ENCODE measurements at places on chromosomes 3 and 15.

GRCh38 chr3:156356537-156357363 is 198.2 kb downstream of the SSR3 start:
- DNase-seq: no peak

- DNase-seq: no peak
Observed at GRCh38 chr3:86234506-86235254, 756.3 kb downstream of the VGLL3 start.

- no peak for DNase-seq
Observed at GRCh38 chr15:42360535-42361112, 1.3 kb downstream of the CAPN3 start.

DNA sequence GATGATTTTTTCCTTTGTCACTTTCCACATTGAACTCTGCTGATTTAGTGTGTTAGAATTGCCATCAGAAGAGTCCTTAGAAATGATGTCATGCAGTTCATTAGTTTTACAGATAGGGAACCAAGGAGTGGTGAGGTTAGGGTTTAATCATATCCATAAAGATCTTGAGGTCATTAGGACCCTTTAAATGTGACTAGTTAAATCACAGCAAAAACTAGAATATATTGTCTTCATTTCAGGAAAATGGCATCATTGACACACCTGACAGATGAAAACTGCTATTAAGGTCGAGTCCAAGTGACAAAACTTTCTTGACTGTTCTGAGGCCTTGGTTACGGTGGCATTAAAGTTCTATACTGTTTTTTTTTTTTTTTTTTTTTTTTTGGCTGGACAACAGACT is 50.5 kb downstream of the MBNL1 start:
- peak; percentile 19 for DNase-seq

GRCh38 chr3:131447349-131447748 is 55.4 kb downstream of the MRPL3 start:
- no peak for DNase-seq

DNA sequence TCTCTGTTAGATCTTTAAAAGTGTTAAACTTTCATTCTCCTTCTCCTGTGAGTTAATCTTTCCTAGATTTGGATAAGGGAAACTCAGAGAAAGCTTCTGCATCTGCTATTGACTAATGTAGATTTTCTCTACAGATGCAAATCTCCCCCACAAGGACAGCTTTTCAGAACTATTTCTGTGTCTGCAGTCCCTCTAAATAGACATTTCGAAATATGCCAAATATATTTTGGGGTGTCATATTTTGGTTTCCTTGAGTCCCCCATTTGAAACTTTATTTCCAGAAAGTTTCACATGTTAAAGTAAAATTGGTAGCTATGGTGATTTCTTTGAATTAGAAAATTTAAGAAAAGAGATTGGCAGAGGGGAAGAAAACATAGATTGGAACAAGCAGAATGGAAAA is 852.3 kb upstream of the ALCAM start:
- no peak for DNase-seq

GRCh38 chr15:89358435-89358754 is 23.8 kb upstream of the POLG start:
- DNase-seq: no peak

GRCh38 chr3:25783661-25784512 is 644 bp upstream of the NGLY1 start:
- no peak for DNase-seq

DNA sequence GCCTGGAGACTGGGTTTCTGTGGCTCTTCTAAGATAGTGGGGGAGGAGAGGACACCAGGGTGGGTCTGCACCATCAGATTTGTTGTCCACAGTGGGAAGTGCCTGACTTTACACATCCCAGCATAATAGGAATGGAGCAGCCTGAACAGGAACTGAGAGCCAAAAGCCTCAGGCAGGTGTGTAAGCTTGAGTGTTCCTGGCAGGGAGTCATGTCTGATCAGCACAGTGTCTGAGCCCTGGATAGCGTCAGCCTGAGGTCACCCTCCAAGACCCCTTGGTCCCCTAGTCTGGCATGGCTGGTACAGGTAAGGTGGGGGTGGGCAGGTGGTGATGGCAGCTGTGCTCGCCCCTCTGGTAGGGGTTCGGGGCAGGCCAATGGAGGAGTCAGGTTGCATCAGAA is 20.2 kb downstream of the INSYN1 start:
- DNase-seq: no peak

- DNase-seq: no peak
Observed at GRCh38 chr15:90095521-90095959, 6.7 kb downstream of the IDH2 start.

DNA sequence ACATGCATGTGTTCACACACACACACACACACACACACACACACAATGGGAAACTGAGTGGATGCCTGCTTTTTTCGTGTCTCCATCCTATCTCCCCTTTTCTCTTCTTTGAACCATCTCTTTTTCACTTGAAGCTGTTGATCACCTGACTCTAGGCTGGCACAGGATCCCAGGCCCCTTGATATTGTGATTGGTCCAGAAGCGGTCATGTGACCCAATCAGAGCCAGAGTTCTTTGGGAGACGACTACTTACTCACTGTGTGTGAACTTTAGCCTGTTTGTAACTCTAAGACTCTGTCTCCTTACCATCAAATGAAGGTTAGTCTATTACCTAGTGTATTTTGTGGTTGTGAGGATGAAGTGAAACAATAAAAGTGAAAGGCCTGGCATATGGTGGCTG is 172.9 kb downstream of the ADAMTS9 start:
- no peak for DNase-seq

GRCh38 chr3:153146191-153147053 is 15.6 kb upstream of the RAP2B start:
- no peak for DNase-seq

DNA sequence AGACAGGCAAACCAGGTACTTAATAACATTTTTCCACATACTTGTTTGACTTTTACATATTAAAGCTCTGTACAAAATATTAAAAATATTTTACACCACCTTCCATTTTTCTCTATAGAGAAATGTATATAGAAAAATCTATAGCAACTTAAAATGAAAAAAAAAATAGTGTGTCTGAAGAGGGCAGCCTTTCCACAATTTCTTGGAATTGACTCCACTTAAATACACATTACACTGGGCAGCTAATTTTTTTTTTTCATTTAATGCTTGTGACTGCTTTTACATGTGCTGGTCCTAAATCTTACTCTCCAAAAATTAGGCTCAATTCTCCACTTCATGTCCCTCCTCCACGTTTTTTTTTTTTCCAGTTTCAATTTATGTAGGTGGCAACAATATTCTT is 427.0 kb upstream of the RBMS3 start:
- DNase-seq: no peak

GRCh38 chr3:140942221-140943104 is 827 bp downstream of the SLC25A36 start:
- peak; percentile 78 for DNase-seq

DNA sequence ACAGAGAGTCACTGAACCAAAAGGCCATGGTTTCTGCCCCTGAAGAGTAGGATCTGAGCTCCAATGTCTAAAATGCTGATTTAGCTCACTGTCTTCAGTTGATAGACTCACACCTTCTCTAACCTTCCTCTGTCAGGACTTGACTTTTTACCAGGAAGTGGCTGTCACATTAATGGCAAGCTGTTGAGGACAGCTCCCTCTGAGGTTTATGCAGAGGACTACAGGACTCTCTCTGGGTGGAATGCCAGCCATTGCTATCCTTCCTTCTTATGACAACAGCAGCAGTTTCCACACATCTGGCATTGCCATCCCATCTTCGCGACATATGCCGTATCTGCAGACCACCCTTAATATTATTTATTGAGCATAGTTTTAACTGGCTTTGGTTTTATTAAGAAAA is 103.8 kb upstream of the PRICKLE2 start:
- DNase-seq: no peak

DNA sequence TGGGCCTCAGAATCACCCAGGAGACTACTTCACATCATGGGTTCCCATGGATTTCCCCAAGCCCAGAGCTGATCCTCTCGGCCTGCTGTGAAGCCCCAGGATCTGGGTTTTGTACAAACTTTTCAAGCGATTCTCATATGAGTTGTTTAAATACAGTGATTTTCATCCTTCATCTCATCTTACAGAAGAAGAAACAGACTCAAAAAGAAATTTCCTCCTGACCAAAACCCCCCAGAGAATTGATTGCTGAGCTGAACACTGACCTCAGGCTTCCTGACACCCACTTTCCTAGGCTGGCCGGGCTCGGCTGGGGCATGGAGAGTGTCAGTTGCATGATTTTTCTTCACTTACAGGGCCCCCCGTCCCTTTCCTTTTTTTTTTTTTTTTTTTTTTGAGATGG is 60.3 kb downstream of the BDH1 start:
- no peak for DNase-seq

- no peak for DNase-seq
Observed at GRCh38 chr3:46097691-46098241, 70.5 kb upstream of the XCR1 start.

GRCh38 chr15:80736560-80736959 is 41.5 kb downstream of the ABHD17C start:
- no peak for DNase-seq

- DNase-seq: no peak
Observed at GRCh38 chr15:78049691-78050440, 27.6 kb downstream of the TBC1D2B start.

DNA sequence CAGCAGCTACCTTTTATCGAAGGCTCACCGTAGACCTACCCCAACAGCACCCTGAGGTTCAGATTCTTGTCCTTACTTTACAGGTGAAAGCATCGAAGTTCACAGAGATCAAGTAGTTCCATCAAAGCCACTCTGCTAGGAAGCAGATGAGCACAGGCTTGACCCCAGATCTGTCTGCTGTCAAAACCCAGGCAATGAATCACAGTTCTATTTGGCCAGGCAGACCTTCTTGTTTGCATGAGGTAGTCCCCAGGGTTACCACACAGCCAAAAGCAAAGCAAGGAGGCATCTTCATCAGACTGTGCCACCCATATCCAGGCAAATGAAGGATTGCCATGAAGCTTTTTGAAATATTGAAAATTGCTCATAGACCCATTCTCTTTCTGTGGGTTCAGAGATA is 33.0 kb downstream of the HES1 start:
- no peak for DNase-seq

- no peak for DNase-seq
Observed at GRCh38 chr3:105144837-105145236, 221.9 kb upstream of the ALCAM start.

DNA sequence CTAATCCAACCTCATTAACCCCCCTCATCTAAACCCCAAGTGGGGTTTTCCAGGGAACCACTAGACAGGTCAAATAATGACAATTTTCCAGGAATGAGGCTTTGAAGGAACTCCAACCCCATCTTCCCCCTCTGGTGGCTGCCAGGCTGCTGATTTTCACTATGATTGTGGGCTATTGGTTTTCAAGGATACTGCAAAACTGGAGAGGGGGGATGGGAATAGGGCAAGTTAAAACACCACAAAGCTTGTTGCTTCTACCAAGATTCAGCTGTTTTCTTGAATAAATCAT is 10.4 kb upstream of the ZNF662 start:
- no peak for DNase-seq

GRCh38 chr15:74434263-74435136 is 742 bp upstream of the SEMA7A start:
- DNase-seq: no peak

- DNase-seq: no peak
Observed at GRCh38 chr3:51280176-51280575, 104.9 kb upstream of the MANF start.

- no peak for DNase-seq
Observed at GRCh38 chr3:77407441-77407840, 367.5 kb downstream of the ROBO2 start.

DNA sequence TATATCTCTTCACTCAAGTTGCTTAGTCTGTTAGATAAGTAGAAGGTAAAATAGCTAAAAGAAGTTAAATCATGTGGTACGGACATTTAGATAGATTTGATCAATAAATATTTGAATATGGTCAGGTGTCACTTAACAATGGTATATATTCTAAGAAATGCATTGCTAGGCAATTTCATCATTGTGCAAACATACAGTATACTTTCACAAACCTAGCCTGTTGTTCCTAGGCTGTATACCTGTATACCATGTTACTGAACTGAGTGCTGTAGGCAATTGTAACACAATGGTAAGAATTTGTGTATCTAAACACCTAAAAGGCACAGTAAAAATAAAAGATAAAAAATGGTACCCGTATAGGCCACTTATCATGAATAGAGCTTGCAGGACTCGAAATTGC is 112.8 kb upstream of the CGNL1 start:
- DNase-seq: no peak

GRCh38 chr15:100383302-100384107 is 41.7 kb upstream of the ADAMTS17 start:
- no peak for DNase-seq

GRCh38 chr3:188680189-188680588 is 491.6 kb upstream of the TPRG1 start:
- no peak for DNase-seq

DNA sequence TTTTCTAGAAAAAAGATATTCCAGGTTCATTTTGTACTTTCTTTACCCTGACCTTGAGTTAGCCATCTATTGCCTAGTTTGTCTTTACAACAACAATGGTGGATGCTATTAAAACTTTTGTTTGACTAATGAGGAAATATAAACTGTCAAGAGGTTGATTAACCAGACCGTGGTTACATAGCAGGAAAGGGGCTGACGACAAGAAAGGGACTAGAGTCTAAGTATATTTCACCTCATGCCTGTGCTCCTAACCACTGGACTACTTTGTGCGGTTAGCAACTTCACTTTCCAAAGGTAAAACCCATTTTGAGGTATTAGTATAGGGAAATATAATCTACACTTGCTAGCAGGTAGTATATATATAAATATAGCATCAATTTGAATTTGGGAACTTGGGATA is 327.1 kb downstream of the SATB1 start:
- no peak for DNase-seq

GRCh38 chr3:136950623-136951022 is 7.2 kb upstream of the IL20RB start:
- DNase-seq: no peak

DNA sequence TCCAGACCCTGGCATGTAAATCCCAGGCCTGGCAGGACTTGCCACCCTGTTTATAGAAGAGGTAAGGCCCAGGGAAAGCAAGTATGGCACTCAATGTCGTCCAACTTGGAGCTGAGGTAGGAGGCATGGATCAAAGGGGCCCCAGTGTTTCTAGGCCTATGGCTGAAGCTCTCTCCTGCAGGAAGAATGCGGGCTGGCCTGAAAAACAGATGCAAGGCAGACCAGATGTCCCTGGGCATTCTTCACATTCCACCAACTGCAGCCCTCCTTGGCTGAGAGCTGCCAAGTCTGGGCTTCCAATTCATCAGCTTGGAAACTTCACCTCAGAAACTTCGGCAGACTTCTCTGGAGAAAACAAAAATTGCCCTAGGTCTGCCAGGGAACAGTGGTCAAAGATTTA is 22.2 kb downstream of the MESD start:
- no peak for DNase-seq

DNA sequence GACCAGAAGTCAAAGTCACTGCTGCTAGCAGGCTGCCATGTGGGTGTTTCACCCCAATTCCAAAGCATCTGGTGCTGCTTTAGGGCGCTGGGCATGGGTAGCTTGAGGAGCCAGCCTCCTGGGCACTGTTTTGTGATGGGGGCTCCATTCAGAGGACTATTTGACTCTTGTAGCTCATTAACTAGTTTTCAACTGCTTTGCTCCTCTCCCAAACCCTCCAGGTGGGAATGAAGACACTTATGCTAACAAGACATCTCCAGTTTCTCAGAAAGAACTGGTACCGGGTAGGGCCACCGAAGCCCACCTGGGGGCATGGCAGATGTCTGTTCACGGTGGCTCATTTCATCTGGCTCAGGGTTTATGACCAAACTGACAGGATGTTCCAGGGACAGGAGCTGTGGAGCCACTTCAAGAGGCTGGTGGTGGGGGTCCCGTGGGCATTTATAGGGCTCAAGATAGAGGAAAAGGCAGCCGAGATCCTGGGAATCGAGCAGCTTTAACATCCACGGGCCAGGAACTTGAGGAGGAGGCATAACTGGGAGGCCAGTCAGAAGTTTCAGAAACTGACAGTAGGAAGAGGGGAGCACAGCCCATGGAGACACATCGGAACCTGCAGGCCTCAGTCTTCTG is 17.7 kb downstream of the AMOTL2 start:
- DNase-seq: no peak

All from K562 (cell line).